Astrocyte (in vitro differentiated cells and primary cell): ENCODE measurements at places on chromosomes 5 and 9.

DNA sequence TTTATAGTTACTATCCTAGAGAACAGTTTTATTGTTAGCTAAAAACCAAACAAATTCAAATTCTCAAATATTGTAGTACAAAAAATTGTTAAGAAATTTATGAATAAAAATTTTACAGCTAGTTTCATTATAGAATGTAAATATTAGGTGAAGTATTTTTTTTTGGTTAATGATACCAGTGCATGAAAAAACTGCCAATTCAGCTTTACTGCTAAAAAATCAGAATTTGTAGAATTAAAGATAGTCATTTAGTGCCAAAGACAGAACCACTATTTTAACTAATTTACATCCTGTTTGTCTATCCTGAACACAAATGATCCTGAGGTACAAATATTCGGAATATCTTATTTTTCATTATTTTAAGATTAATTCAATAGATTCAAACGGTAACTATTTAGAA lies 202.6 kb downstream of the FER start:
- no peak for DNase-seq

GRCh38 chr5:126969548-126969947 lies 60.8 kb downstream of the MARCHF3 start:
- DNase-seq, result no peak

GRCh38 chr5:142810081-142810480 lies 39.9 kb downstream of the ARHGAP26 start:
- peak; percentile 22 for DNase-seq

GRCh38 chr9:38401994-38402393 lies 9.5 kb downstream of the ALDH1B1 start:
- no peak for DNase-seq

DNA sequence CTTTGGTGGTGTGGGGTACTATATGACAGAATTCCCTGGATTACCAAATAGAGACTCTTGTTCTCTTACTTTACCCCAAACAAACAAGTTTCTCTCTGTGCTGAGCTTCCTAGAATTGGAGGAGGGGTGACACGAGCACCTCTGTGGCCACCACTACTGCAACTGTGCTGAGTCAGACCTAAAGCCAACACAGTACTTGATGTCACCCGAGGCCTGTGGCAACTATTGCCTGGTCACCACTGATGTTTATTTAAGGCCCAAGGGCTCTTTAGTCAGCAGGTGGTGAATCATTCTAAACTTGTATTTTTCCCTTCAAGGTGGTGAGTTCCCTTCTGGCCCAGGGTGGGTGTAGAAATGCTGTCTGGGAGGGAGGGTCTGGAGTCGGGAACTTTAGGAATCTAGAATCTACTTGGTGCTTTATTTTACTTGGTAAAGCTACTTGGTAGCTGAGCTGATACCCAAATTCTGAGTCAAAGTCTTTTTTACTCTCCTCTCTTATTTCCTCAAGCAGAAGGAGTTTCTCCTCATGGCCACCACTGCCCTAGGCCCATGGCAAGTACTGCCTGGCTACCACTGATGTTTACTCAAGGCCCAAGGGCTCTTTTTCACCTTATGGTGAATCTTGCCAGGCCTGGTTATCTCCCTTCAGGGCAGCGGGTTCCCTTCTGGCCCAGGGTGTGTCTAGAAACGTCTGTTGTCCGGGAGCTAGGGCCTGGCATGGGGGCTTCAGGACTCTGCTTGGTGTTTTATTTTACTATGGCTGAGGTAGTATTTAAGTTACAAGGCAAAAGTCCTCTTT lies 9.8 kb downstream of the LURAP1L start:
- peak; percentile 96 for DNase-seq

DNA sequence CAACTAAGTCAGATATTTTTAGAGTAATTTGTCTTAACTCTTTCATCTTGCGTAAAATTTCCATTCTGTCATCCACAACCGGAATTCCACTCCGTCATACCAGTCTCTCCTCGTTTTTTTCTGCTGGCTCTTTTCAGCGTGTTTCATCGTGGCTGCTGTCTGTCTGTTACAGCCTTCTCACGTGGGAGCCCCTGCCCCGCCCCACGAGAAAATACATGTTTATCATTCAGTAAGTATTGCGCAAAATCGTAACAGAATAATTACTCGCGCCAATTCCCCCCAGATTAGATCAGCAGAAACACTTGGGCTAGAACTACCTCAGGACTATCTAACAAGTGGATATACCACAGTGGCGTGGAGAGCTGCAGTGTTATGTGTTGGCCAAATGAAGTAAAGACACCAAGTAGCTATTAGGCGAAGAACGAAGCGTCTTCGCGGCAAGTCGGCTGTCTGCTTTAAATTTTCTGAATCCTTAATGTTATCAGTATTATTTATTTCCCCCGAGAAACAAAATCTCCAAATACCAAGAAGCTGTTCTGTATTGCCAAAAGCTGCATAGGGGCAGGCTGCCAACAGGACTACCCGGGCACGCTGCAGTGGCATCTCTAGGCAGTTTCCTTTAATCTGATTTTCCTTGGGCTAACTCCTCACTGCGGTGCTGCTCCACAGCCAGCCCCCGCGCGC lies 566 bp upstream of the FOCAD start:
- peak; percentile 72 for DNase-seq

DNA sequence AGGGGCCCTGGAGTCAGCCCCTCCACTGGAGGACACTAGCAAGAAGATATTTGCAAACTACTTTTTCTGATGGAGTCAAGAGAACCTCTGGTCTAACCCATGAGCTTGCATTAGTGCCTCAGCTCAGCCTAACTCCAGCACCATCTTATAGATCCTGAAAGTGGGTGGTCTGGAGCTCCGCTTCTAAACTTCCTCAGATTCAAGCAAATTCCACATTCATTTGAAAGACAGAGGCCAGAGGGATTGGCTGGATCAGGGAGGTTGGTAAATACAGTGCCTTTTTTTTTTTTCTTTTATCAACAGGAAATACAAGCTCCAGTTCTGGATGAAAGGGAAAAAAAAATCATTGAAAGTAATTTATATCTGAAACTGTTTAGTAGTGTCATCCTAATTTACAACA lies 99.9 kb downstream of the ENC1 start:
- no peak for DNase-seq

- no peak for DNase-seq
Measured at GRCh38 chr5:118379470-118379869, 608.9 kb downstream of the DTWD2 start.

DNA sequence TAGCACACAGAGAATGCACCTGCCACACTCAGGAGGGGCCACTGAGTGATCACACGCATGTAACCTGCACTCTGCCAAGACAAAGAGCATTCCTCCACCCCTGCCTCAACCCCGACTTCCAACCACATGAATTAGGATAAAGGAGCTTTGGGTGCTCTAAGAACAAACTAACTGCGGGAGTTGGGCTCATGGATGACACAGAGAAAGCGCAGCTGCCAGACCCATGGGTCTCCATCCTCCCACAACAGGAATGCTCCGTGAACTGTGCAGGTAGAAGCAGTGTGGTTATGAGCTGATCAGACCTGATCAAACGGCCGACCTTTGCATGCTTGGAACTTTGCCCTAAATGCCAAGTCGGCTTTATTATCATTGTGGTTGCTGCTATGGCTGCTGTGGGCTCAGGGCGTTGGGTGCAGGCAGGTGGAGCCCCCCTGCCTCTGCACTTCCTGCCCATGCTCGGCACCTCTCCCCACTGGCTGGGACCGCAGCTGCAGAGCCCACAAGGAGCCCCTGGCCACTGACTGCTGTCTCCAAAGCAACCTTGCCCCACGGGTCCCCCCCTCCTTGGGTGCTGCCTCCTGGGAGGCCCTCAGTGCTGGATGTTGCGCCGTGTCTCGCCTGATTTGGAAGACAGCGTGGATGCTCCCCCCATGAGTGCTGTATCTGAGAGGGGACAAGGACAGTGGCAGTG lies 2.6 kb upstream of the SLC6A3 start:
- DNase-seq, result no peak

DNA sequence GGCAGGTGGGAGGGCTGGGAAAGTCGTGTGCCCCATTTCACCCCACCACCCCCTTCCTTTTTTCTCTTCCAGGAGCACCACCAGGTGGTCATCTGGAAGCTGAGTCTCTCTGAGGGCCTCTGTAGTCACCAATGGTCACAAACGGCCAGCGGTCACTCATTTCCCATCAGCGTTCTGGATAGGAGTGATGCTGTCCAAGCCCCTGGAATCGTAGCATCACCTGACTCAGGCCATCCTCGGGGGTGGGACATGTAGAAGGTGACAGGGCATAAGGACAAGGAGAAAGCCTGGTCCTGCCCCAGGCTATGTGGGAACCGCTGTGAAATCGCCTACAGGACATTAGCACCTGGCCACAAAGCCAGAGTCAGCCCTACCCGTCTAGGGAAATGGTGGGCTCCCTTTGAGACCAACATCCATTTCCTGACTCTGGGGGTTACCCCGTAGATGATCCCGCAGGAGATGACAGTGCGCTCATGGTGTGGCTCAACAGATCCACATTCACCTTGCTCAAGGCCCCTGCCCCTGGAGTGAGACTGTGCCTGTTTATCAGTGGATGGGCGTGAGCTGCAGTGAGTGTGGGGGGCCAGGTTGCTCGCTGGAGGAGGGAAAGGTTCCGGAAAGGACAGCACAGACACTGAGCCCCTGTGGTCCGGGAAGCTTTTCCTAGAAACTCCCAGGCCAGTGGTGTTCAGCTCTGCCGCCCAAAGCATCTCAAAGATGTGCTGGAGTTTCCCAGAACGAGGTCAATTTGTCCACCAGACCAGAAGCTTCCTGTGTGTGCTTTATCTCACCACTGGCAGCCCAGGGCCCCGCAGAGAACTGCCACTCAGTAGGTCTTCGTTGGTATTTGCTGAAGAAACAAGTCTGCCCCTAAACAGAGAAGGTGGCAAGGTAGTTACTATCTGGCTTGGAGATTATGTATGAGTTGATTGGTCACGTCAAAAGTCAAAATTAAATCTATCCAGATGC lies 61.1 kb upstream of the UNC5A start:
- no peak for DNase-seq

- no peak for DNase-seq
Measured at GRCh38 chr5:17930346-17930745, 296.1 kb downstream of the TAF11L14 start.

GRCh38 chr5:17819783-17820182 lies 185.5 kb downstream of the TAF11L14 start:
- DNase-seq, result peak; percentile 26

DNA sequence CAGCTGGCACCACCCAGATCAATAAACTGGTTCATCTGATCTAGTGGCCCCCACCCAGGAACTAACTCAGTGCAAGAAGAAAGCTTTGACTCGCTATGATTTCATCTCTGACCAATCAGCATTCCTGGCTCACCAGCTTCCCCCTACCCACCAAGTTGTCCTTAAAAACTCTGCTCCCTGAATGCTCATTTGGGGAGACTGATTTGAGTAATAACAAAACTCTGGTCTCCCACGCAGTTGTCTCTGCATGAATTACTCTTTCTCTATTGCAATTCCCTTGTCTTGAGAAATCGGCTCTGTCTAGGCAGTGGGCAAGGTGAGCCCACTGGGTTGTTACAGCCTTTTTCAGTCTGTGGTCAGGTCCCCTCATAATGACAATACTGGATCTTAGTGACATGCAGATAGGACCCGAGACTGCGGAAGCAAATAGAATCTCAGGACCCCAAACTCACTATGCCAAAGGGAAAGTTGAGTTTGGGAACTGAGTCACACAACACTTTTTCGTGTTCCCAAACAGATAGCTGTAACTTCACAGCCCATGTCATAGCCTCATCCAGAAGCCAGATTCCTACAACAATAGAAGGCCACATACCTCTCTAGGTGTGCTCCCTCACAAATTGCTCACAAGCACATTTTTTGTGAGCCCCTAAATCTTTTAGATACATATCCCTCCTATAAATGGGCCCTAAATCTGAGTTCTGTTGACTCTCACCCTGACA lies 175.2 kb upstream of the RAI14 start:
- DNase-seq, result no peak

DNA sequence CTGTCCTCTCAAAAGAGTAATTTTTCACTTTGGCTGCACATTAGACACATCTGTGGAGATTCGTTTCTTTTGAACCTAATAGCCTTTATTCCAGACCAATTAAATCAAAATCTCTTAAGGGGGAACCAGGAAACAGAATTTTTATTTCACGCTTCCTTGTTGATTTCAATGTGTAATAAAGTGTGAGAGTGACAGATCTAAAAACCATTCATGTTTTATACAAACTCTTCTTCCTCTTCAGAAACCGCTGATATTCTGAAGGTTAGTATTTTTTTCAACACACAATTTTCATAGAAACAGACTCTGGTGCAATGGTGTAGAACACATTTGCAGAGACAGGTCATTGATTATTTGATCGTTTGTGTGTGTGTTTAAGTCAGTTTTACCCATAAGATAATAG lies 1469.8 kb downstream of the EFNA5 start:
- DNase-seq, result no peak

DNA sequence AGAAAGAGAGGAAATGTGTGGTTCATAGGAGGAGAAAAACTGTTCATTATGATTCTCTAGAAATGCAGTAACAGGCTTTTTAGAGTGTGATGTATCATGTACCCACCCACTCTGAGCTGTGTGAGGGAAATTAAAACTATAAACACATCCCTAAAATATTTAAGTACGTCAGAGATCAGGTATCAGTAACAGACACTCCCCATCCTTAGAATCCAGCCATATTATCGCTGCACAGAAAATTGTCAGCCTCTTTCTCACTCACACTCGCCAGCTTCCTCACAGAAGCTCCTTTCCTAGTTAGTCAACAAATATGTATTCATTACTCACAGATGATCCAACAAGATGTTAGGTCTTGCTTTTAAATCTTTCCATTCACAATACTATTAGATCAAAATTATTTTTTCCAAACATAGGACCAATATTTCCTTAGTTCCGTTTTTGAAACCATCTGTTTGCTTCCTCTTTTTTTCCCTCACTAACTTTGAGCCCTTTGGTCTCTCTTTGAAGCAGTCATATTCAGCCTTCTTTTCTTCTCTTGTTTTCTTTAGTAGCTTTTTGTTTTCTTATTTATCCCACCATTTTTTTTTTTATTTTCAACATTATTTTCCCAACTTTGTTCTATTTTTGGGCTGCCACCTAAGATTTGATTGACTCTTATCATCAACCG lies 13.6 kb upstream of the MAST4 start:
- peak; percentile 77 for DNase-seq

DNA sequence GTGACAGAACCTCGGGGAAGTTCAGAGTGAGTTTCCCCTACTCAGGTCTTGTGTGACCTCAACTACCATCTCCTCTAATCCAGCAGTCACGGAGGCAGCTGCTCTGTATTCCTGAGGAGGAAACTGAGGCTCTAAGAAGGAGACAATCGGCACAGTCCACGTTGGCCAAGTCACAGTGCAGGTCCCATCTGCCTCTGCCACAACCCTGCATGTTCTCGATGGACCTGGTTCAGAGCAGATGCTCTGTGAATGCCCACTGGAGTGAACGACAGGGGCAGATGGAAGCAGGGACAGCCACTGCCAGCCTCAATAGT lies 722 bp upstream of the ERGIC1 start:
- no peak for DNase-seq

GRCh38 chr9:82882138-82882537 lies 180.8 kb downstream of the RASEF start:
- peak; percentile 58 for DNase-seq

- DNase-seq, result no peak
Measured at GRCh38 chr9:130201399-130201873, 29.2 kb downstream of the NCS1 start.

GRCh38 chr5:60540856-60541805 lies 158.8 kb downstream of the DEPDC1B start:
- peak; percentile 54 for DNase-seq
